ENCODE measurements at places on chromosomes 6 and 20.
A peak's percentile ranks its signal among the peaks of the same experiment; 100 is the strongest.

DNA sequence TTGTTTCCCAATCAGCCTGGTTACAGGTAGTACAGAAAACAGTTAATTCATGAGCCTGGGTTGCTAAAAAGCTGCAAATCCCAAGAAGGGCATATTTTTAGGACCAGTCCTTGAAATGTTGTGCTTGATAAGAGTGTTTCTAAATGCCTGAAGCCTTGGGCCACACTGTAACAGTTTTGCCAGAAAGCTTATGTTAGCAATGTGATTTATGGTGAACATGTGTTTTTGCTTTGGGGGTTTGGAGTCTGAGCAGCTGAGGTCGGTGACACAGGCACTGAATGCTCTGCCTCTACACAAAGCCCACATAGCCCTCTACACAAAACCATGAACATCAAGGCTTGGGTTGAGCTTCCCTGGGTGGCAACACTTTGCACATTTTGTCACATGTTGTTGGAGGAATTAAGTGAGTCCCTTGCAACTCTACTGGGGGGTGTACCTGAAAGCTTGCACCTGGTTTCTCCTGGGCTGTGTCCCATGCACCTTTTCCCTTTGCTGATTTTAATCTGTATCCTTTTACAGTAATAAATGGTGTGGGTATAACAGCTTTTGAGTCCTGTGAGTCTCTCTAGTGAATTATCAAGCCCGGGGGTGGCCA is 22.2 kb downstream of the AHI1 start:
- H3K4me1 ChIP-seq = no peaks in the 10 kb centered on the region
- DNase-seq = no peak
- H3K27ac ChIP-seq = no peak overlapping the region
- peaks cover 52% of the 10 kb centered on the region for H3K36me3 ChIP-seq
- no peak overlapping the region for H3K4me3 ChIP-seq

- no peak overlapping the region for H3K27ac ChIP-seq
- DNase-seq = no peak
- peaks cover 17% of the 10 kb centered on the region for H3K4me1 ChIP-seq
- peaks cover 68% of the 10 kb centered on the region for H3K27me3 ChIP-seq
These were observed 6.6 kb downstream of the DLL1 start for GRCh38 chr6:170284126-170284773.

GRCh38 chr20:11870411-11870810 is 47.3 kb upstream of the BTBD3 start:
- peaks cover 6% of the 10 kb centered on the region for H3K27me3 ChIP-seq
- H3K27ac ChIP-seq = no peak overlapping the region
- no peak for DNase-seq
- H3K4me1 ChIP-seq = no peaks in the 10 kb centered on the region
- no peaks in the 10 kb centered on the region for H3K36me3 ChIP-seq
- no peak overlapping the region for H3K4me3 ChIP-seq

GRCh38 chr6:32836873-32837272 is 1.7 kb downstream of the TAP2 start:
- no peaks in the 10 kb centered on the region for H3K27me3 ChIP-seq
- H3K27ac ChIP-seq = peak overlapping the region; percentile 97
- peak overlapping the region; percentile 91 for H3K4me3 ChIP-seq
